ENCODE measurements at places on chromosomes 1 and 21.

DNA sequence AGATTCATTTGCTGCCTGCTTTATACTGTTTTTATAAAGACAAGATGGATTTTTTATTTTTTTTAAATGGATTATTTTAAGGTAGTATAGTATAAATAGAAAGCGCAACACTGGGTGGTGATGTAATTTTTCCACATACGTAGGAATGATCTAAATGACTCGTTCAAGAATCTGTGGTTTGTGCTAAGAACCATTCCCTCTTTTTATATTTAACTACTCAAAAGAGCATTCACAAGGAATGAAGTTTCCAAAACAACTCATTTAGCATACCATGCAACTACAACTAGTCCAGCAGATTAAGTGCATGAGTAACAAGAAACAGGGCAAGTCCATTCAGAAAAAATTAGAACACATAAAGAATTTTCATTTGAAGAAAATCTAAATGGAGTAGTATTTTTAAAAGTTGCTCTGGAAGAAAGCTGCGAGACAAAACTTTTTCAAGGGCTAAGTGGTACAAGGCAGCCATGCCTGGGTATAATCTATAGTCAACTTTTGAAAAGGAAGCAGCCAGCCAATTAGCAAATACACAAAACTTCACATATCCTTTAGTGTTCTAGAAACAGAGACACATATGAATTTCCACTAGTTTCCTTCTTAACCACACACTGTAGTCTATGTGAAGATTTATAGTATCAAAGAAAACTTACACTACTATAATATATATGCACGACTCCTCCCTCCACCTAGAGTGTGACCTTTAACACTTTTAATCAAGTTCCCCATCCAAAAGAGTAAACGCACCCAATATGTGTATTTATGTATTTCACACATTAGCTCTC lies 23.4 kb downstream of the GTF2B start:
- peak; percentile 9 for DNase-seq

GRCh38 chr1:64691626-64692025 lies 53.2 kb upstream of the RAVER2 start:
- DNase-seq, result no peak

- DNase-seq, result no peak
Measured at GRCh38 chr1:214588963-214589597, 13.9 kb upstream of the CENPF start.

DNA sequence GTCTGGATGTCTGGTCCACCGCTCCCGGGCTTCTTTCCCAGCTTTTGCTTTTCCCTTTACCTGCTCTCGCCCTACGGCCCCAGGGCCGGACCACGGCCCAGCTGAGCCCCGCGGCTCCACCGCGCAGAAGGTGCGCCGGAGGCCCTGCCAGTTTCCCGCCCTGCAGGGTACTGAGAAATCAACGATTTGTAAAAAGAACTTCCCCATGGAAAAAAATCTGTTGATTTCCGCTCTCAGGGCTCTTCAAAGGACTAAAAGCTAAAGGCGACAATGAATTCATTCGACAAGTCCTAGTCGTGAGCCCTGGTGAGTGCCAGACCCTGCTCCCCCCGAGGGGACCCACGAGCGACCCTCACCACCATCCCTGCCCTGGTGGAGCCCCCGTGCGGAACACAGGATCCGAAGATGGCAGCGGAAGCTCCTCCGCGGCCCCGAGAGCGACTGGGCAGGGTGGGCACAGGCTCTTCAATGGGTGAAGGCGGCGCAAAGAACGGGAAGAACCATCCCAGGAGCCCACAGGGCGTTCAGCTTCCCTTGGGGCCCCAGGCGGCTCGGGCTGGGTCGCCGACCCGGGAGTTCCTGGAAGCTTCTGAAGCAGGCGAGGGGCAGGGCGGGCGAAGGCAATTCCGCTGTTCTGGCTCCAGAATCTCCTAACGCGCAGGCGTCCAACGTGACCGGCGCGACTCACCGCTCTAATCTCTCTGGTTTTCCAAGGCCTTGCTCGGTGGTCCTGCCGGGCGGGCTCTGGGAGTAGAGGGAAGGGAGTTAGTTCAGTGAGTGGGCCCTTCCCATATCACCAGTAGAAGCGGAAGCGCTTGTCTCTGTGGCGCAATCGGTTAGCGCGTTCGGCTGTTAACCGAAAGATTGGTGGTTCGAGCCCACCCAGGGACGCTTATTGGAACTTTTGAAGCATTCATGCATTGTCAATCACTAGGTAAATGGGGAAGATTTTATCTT lies 6.6 kb upstream of the RNU1-2 start:
- peak; percentile 71 for DNase-seq

DNA sequence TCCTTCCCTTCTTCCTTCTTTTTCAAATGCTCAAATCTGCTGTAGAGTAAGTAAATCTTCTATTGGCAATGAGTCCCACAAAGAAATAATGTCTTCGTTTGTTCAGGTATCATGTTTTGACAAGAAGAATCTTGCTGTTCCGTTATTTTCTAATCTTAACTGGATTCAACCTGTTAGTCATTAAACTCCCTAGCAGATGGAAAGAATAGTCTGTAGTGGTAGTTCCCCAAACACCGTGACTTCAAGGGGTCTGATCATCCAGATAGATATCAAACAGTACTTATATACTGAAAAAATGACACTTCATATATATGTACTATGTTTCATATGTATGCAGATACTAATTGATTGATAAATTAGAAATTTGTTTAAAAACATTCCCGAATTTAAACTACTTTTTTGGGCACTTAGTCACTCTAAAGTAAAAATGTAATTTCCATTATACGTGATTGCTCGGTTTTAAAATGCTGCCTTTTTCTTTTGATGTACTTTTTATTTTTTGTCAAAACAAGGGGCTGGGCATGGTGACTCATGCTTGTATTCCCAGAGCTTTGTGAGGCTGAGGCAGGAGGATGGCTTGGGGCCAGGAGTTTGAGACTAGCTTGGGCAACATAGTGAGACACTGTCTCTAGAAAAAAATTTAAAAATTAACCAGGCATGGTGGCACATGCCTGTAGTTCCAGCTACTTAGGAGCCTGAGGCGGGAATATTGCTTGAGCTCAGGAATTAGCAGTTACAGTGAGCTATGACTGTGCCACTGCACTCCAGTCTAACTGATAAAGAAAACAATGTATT lies 335.7 kb upstream of the SNX7 start:
- peak; percentile 98 for DNase-seq

GRCh38 chr1:26419494-26419893 lies 8.9 kb downstream of the LIN28A start:
- DNase-seq, result no peak

GRCh38 chr1:117753652-117754051 lies 147.8 kb downstream of the TENT5C start:
- no peak for DNase-seq

DNA sequence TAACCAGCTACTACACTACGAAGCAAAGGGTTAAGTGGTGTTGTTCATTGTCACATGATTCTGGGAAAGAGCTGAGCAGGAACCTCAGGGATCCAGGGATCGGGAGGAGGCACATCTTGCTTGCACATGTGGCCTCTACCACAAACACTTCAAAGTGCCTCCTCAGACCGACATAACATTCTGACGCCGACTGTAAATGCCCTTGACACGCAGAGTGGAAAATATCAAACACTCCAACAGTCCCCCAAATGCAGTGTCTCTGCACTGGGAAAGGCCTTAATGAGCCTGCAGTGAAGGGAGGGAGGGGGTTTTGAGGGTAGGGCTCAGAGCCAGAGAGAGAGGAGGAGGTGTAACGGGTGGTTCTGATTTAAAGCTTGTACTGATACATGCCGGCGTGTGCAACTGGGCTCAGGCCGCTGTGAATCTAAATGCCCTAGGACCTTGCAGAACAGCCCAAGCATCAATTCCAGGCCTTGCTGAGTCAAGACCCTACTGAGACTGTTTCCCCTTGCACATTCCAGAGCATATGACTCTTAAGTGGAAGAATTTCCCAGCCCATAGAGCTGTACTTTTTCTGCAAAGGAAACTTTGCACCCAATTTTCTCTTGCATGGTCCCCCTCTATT lies 163.7 kb downstream of the NTMT2 start:
- DNase-seq, result peak; percentile 54

GRCh38 chr1:181095763-181096184 lies 7.3 kb downstream of the IER5 start:
- no peak for DNase-seq

GRCh38 chr21:14099570-14099969 lies 111.2 kb downstream of the LIPI start:
- DNase-seq, result no peak

GRCh38 chr1:180213401-180214170 lies 16.5 kb upstream of the LHX4 start:
- no peak for DNase-seq

DNA sequence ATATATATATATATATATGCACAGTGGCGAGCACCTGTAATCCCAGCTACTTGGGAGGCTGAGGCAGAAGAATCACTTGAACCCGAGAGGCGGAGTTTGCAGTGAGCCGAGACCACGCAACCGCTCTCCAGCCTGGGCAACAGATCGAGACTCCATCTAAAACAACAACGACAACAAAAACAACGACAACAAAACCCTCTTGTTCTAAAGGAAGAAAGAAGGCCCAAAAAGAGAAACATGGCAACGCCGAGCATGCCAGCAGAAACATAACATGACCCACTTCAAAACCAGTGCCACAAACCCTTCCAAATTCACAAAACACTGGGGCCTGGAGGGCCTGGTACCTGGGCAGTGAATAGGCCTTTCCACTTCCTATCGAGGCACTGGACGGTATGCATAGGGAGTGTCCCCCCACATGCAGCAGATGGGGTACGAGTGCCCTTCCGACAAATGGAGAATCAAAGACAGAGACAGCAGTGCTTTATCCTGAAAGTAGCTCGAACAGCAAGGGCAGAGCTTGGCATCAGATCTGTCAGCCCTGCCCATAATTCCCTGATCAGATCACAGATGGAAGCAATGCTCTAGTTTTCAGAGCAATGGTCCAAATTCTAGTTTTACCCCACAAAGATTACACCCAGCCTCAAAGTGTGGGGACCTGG lies 52.0 kb downstream of the TOMM20 start:
- DNase-seq, result no peak

DNA sequence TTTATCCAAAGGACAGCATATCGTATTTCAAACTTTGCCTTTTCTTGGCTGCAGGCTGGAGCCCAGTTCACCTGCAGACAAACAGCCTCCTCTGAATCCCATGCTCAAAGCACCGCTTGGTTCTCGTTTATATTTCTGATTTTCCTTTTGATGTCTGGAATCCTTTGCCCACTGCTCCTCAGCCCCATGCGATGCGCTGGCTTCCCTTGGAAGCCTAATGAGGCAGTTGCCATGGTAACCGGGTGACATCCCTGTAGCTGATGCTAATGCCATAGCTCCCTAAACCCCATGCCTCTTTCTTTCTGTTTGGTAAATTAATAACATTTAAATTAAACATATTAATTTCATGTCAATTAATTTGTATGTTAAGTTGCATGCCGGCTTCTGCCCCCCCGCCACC lies 327.1 kb downstream of the PRDM2 start:
- no peak for DNase-seq

DNA sequence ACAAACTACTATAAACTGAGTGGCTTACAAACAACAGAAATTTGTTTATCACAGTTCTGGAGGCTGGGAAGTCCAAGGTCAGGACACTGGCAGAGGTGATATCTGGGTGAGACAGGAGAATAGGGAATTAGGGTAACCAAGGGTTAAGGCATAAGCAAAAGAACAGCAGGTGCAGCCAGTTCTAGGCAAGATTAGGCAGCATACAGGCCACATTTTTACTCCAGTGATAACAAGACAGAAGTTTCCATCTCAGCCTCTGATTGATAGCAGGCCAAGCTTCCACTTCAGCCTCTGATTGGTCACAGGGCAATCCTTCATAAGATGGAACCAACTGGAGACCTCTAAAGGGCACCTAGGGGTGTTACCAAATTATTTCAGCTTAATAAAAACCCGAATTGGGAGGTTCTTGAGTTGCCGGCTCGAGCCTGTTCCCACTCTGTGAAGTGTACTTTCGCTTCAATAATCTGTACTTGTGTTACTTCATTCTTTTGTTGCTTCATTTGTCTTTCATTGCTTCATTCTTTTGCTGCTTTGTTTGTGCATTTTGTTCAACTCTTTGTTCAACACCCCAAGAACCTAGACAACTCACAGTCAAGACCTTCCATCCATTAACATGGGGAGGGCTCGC lies 185.6 kb downstream of the TOMM20 start:
- DNase-seq, result no peak

DNA sequence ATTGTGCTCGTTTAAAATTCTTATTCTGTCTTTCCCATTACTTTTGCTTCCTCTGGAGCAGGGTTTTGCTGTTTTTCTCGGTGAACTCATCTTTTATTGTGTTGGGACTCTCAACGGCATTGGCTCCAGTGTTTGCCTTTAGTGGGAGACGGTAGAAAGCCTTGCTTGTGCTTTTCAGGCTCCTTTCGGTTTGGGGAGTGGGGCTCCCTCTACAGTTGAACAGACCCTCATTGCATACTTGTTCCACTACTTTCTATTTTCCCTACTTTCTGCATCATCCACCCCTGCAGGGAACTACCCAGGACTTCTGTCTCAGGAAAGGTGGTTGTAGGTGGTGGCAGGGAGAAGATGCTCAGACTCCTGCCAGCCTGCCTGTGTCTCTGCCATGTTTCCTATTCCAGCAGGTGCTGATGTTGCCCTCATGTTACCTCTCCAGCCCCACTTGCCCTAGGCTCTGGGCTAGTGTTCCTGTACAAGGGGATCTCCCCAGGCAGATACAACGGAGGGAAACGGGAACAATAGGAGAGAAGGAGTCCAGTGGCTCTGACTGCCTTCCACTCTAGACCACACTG lies 68.5 kb upstream of the ZBTB18 start:
- DNase-seq, result no peak

- DNase-seq, result no peak
Measured at GRCh38 chr1:48966583-48966982, 189.9 kb upstream of the BEND5 start.

DNA sequence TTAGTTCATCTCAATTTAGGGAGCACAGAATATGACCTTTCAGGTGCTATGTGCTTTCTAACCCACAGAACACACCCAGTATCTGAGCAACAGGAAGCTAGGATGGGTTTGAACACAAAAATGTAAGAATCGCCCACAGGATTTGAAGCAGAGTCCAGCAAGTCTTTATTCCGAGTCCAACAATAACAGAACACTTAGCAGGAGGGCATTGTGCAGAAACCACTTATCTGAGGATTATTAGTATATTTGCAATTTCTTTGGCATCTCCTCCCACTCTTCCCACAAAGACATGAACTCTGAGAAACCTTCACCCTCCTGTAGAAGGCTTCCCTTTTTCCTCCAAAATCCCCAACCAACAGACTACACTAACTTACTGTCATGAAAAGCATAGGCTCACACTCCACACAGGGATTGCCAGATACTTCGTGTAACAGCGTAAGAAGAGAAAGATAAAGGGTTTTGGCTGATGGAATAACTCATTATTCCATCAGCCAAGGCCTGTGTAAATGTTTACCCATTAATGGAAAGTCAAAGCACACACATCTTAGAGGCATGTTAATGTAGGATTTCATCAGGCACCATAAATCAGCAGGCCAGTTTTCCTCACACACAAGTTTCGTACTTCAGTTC lies 16.1 kb downstream of the SIPA1L2 start:
- peak; percentile 37 for DNase-seq

GRCh38 chr1:175089136-175089718 lies 21.6 kb downstream of the TNN start:
- DNase-seq, result no peak

- no peak for DNase-seq
Measured at GRCh38 chr1:225866981-225867380, 15.2 kb downstream of the TMEM63A start.
